K562 (cell line): ENCODE measurements at places on chromosomes 5 and 9. TPM values are rescaled to one million over a fixed set of nuclear protein-coding genes. Genes with fewer than 3 reads are reported as not detected.

The SPINK5 gene
- polyA plus RNA-seq: 0.11 and 0.26 TPM in 2 replicates

The PARP8 gene
- polyA plus RNA-seq: not detected in 2 replicates

The GGTA1 gene
- polyA plus RNA-seq: not detected in 2 replicates

The SERF1A gene
- polyA plus RNA-seq: 0.38 and 3.2 TPM in 2 replicates

The PCDHA5 gene
- not detected in 2 replicates for polyA plus RNA-seq

The IFNA2 gene
- not detected in 2 replicates for polyA plus RNA-seq

The NEUROG1 gene
- polyA plus RNA-seq: not detected in 2 replicates

The PDLIM4 gene
- polyA plus RNA-seq: 14.0 and 21.3 TPM in 2 replicates

GRCh38 chr9:33165263-33166151, 1.6 kb downstream of the B4GALT1 start:
- peak; percentile 70 for DNase-seq

- peak; percentile 53 for DNase-seq
These were observed 27.8 kb downstream of the PRLR start for GRCh38 chr5:35202319-35203111.

- DNase-seq: no peak
These were observed 2.4 kb downstream of the CAMK4 start for GRCh38 chr5:111226556-111226955.

DNA sequence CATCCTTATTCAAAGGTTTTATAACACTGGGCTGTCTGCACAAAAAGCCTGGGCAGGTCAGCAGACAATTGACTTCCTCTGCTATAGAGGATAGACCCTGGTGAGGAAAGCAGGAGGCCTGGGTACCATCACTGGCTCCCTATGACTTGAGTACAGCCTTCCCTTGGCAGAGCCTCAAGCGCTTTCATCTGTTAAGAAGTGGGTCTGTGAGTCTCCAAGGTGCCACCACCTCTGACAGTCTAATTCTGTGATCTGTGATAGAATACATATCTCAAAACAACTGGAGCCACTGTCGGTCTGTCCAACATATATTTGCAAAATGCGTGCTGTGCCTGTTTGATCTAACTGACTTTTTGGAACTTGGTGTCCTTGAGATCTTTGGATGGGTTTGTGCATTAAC, 52.2 kb downstream of the C9orf152 start:
- no peak for DNase-seq

DNA sequence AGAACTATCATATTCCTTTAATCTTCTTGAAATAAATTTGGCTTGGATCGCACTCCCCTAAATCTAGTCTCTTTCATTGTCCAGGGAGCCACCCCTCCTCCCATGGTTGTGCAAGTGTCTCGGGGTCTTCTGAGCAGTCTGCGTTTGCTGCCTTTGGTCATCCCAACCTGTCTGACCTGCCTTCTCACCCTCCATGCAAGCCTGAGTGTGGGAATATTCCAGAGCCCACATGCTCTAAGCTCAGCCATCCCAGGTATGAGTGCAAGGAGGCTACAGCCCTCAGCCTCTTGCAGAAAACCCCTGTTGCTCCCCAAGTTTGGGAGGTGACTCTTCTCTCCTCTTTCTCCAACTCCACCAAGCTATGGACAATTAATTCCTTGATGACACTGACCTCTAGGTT, 7.7 kb upstream of the CTSL start:
- DNase-seq: no peak

- DNase-seq: no peak
These were observed 6.0 kb downstream of the PTGS1 start for GRCh38 chr9:122376796-122377195.

- DNase-seq: peak; percentile 45
These were observed 38.8 kb downstream of the CARTPT start for GRCh38 chr5:71757590-71758543.

DNA sequence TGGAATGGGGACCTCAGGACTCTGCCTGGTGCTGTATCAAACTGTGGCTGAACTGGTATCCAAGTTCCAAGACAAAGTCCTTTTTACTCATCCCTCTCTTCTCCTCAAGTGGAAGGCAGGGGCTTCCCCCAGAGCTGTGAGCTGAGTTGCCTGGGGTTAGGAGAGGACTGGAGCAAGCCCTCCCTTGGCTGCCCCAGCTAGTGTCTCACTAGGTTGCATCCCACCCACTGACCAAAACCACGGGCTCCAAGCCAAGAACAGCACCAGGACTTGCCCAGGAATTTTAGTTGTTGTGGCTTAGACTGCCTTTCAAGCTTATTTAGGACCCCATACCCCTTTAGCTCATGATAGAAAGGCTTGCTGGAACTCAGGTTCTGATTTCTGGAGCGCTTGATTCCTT, 158.7 kb upstream of the TNC start:
- no peak for DNase-seq

DNA sequence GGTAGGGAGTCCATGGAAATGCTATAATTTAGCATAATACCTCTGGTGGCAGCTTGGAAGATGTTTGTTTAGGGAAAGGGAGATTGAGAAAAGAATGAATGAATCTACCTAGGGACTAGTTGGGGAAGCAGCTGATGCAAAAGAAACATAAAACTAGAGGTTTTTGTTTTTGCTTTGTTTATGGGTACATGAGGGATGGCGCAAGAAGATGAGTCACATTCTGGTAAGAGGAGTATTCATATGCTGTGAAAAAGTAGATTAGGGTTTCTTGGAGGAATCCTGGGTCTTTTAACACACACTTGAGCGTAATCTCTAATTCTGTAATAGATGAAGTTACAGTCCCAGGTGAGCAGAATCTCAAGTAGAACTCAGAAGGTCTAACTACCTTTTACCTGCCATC, 17.1 kb downstream of the C9orf43 start:
- no peak for DNase-seq
